ENCODE measurements at places on chromosomes 16 and 17.

DNA sequence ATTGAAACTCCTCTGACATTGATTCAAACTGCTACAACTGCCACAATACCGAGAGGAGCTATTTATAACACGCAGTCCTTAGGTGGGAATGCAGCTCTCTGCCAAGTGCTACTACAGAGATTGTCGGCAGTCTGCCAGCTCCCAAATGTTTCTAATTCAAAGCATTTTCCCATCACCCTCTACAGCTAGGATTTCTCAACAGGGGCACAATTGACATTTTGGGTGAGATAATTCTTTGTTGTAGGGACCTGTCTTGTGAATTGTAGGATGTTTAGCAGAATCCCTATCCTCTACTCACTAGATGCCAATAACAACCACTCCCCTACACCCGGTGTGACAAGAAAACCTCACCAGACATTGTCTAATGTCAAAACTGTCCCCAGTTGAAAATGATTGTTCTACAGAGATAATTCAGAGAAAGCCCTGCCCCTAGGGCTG is 7.8 kb upstream of the N4BP1 start:
- no peak for DNase-seq

DNA sequence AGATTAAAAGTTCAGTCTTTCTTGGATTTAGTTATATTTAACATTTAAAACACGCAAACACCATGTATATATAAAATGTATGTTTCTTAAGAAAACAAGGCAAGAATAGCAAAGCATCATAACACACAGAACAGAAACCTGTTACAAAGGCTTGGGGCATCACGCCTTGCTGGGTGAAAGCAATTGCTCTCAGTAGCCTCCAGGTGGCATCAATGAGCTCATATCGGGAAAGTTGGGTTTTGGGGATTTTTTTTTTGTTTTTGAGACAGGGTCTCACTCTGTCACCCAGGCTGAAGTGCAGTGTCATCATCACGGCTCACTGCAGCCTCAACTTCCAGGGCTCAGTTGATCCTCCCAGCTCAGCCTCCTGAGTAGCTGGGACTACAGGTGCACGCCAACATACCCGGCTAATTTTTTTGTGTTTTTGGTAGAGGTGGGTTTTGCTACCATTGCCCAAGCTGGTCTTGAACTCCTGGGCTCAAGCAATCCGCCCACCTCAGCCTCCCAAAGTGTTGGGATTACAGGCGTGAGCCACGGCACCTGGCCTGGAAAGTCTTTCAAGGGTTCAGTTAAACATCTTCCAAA is 56.9 kb downstream of the CYB5D2 start:
- peak; percentile 48 for DNase-seq

DNA sequence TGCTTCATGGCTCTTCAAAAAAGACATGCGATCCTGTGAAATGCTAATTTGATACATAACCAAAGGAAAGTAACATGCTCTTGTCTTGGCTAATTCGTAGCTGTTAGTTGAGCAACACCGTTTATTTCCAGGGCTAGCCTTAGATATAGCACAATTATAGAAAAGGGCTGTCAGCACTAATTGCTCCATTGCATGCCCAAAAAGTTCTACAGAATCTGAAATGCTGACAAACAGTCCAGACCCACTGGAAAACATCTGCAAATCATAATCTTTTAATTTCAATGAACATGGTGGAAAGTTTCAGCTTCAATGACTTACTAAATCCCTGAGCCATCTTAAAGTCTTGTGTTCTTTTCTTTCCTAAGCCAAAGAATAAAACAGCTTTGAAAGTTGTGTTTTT is 42.9 kb upstream of the NUDT7 start:
- peak; percentile 90 for DNase-seq

DNA sequence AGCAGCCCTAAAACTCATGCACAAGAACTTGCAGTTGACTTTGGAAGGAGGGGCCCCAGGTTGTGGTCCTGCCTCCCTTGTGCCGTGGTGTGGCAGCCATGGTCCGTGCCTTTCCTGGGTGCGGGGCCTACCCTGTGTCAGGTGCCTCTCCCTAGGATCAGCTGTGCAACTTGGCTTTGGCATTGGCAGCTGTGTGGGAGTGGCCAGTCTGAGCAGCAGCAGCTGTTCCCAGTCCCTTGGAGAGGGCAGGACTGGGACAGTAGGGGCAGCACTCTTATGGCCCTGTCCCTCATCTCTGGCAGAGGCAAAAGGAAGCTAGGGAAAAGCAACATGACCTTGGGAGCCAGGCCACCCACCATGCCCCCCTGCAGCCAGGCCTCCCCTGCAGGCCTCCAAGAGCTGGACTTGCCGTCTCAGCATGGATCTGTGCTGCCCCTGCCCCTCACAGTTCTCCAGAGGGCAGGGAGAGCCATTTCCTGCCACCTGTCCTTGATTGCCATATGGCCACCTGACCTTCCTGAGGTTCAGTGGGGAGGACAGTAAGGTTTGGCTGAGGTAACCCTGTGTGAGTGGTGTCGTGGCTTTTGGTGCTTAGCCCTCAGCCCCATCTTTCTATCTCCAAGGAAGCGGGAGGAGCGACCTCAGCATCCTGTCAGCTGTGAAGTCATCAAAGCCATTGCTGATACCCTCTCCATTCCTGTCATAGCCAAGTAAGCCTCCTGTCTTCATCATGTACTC is 15.5 kb upstream of the NFATC3 start:
- DNase-seq, result peak; percentile 67

GRCh38 chr17:73265646-73266640 is 4.3 kb upstream of the CPSF4L start:
- DNase-seq, result peak; percentile 38

DNA sequence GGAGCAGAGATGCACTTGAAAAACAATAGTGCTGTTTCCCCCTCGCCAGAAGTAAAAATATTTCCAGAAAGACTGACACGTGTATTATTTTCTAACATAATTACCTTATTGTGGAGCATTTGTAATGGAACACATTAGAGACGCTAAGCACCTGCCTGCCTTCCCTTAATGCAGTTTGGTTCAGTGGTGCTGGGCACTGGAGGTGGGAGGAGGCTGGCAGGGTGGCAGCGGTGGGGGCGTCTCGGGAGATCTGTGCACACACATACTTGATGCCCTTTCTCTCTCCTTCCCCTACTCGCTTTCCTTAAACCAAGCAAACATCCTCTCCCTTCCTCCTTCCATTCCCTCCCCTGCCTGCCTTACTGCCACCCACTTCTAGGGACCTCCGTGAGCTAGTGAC is 156.6 kb upstream of the SDK2 start:
- no peak for DNase-seq

DNA sequence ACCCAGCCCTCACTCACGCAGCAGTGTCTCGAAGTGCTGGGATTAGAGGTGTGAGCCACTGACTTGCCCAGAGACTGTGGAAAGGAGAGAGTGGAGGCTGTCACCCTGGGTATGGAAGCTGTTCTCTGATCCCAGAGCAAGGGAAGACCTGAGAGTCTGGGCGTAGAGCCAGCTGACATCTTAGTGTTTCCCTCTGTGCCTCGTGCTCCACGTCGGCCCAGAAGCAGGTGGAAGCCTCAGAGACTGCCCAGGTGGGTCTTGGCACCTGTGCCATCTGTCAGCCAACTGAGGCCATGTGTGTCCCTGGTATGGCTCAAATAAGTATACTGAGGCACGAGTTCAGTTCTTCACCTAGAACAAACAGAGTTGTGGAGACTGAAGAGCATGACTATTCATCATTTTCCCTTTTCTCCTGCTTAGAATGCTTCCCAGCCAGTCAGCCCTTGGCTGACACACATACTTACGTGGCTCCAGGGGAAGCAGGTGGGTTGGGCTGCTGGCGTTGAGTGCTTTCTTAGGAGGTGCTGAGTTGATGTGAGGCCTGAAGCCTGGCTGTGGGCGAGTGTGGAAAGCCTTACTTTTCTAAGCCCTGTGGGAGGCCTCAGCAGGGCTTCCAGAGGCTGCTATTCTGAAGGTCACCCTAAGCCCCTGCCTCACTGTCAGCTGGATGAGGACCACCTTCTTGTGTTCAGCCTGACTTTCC is 8.1 kb downstream of the CTRL start:
- DNase-seq, result no peak

GRCh38 chr17:42361781-42362186 is 26.5 kb downstream of the STAT3 start:
- no peak for DNase-seq

DNA sequence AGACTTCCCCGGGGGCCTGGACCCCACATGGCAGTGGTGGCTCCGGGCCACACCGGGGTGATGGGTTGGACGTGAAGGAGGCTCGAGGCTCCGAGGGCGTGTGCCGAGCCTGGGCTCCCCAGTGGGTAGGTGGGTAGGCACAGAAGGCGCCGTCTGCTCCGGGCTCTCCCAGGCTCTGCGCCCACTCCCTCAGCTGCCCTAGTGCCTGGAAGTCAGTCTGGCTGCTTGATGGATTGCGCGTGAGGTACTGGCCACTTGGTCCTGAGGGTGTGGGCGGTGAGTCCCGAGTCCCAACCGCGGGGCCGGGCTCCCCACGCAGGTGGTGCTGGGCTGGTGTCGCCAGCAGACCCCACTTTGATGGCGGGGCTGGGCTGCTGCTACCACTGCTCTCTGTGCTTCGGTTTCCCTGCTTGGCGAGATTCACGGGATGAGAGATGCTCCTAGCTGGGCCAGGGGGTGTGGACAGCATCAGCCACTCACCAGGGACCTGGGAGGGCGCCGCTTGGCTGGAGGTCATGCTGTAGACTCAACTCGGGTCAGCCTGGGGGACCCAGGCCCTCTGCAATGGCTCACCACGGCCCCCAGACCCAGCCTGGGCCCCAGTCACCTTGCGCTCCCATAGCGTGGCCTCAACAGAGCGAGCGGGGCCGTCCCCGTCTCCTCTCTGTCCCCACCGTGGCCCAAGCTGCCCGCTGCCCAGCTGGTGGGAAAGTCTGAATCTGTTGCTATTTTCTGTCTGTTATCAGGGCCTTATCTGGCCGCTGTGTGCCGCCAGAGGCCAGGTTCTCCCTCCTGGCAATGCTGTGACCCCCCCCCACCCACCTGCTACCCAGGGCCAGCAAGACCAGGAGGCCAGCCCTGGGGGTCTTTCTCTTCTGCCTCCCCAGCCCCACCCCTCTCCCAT is 26.1 kb downstream of the ZFPM1 start:
- no peak for DNase-seq

GRCh38 chr16:48064971-48065370 is 90.8 kb downstream of the ABCC12 start:
- DNase-seq, result no peak

GRCh38 chr17:64687961-64688360 is 25.9 kb upstream of the SMURF2 start:
- no peak for DNase-seq

DNA sequence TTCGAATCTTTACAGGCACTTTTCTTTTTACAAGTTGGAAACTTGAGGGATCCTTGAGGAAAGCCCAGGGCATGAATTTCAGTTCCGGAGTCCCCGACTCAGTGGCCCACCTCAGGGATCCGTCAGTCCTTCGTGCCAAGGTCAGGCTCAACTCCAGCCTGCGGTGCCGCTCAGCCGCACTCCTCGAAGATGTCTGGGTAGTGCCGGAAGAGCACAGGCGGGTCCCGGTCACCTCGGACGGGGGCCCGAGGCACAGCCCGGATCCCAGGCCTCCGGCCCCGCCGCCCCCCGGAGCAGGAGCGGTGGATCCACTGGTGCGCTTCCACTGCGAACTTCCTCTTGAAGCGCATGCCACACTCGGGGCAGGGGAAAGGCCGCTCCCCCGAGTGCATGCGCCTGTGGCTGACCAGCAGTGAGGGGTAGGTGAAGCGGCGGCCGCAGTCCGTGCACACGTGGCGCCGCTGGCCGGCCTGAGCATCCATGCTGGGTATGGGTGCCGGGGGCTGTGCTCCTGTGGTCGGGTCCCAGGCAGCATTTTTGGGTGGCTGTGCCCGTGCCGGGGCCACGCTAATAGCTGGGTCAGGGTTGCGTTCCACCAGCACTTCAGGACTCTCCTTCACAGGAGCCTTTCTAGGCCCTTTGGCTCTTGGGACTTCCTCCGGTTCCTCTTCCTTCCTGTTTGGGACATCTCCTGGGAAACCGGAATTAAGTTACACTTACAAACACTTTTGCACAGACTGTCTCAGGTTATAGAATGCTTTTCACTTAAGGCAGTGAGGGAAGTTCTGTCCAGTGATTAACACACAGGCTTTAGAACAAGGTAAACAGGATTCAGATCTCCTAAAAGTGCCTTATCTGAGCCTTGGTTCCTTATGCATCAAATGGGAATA is 1.5 kb downstream of the ZNF688 start:
- no peak for DNase-seq

DNA sequence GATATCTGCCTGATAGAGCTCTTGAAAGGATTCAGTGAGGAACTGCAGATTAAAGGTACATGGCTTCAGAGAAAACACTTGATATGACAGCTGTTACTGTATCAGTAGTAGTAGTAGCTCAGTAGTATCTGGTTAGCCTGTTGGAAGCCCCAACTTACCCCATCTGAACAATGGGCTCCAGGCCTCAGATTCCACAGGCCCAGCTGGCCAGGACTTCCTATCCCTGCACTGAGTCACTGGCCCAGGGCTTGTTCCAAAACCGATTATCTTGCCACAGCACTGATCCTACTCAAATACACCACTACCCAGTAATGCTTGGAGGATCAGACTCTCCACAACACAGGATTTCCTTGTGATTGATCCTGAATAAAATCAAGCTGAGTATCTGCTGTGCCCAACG is 32.6 kb downstream of the DCUN1D3 start:
- DNase-seq, result no peak

DNA sequence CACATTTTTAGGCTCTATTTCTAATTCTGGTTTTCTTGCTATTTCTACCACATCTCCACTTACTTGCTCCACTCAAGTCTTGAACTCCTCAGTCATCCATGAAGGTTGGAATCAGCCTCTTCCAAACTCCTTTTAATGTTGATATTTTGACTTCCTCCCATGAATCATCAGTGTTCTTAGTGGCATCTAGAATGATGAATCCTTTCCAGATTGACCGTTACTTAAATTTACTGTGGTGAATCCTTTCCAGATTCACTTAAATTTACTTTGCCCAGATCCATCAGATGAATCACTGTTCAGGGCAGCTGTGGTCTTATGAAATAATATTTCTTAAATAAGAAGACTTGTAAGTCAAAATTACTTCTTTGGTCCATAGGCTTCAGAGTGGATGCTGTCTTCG is 32.4 kb downstream of the CLTC start:
- DNase-seq, result no peak

DNA sequence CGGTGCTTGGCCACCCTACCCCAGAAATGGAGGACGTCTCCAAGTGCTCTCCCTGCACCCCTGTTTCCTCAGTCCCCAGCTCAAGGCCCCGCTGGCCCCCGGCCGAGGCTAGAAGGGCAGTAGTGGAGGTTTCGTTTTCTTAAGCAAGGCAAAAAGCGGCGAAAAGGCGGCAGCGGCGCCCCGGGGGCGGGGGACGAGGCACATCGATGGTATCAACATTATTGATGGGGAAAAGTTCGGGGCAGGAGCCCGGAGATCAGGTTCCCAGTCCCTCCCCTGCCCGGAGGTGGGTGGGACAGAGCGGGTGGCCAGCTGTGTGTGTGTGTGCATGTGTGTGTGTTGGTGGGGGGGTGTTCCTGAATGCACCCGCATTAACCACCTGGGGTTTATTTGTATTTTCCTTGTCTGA is 4.1 kb upstream of the SALL1 start:
- no peak for DNase-seq

DNA sequence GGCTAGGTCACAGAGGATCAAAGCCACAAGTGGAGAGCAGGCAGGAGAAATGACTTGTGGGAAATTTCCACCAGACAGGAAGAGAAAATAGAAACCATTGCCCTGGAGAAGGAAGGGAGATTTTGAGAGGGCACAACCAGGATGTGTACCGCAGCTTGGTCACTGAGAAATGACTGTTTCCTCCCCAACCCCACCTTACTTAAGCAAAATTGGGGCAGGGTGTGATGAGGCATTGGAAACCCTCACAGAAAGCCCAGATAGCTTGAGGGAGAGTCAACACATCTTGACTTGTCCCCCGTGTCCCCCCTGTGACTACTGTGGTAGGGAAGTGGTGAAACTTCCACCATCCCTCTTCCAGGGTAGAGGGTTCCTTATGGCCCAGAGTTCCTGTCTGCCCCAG is 113.5 kb upstream of the FAM20A start:
- DNase-seq, result no peak
